ENCODE measurements at places on chromosomes 3 and 15.

DNA sequence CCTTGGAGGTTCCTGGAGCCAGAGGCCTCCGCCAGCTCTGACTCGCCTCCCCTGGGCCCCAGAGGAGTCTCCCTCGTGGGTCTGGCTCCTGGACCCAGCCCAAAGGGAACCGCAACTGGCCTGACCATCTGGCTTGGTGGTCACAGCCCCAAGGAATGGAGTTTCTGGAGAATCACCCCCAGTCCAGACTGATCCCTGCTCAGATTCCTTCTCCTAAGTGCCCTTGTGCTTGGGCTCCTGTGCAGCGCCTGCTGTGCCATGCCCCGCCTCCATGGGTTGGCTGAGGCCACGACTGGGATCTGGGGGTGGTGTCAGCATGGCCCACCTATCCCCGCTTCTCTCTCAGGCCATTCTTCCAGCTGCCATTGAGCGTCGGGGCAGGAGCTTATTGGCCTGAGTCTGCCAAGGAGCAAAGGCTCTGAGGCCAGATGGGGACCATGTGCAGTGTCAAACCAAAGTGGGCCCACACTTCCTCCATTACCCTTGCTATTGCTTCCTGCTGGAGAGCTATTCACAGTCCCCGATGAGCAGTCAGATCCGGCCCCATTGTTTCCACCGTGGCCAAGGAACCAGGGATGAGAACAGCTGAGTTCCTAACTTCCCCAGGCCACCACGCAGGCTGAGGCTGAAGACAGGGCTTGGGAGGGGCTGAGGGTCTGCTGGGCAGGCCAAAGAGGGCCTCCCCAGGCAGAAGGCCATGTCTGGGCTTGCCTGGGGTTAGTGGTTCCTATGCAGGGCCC, 19.0 kb downstream of the CSPG4 start:
- DNase-seq: peak; percentile 50

GRCh38 chr3:32410367-32411246, 19.0 kb downstream of the CMTM7 start:
- no peak for DNase-seq

GRCh38 chr3:55406696-55407425, 80.2 kb downstream of the WNT5A start:
- no peak for DNase-seq

- DNase-seq: no peak
Observed at GRCh38 chr15:52529341-52529924, 753 bp upstream of the MYO5A start.

DNA sequence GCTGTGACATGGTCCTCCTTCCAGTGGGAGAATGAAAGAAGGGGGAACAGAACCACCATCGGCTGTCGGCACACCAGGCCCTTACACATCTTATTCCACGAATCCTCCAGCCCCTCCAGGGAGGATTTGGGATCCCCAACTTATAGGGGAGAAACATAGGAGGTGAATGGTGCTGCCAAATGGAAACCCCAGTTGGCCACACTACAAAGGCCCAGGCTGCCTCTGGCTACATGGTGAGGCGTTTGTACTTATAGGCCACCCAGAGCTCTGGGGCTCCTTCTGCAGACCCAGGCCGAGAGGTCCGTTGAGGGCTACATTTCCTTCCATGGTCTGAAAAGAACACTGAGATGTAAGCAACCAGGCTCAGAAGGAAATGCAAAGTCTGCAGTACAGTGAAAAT, 12.0 kb downstream of the AMOTL2 start:
- DNase-seq: no peak

DNA sequence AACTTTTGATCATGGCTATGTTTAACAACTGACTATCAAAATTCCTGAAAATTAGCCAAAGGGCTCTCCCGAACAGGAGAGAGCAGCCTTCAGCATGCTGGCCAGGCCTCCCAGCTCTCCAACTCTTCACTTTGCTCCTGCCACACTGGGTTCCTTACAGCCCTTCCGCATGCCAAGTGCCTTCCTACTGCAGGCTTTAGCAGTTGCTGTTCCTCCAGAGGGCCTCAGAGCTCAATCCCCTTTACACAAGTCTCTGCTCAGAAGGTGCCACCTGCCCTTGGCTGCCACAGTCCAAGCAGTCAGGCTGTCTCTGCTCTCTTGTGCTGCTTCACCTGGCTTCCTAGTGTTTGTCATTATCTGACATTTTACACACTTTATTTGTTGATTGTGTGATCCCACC, 553.1 kb upstream of the PPP2R3A start:
- no peak for DNase-seq

DNA sequence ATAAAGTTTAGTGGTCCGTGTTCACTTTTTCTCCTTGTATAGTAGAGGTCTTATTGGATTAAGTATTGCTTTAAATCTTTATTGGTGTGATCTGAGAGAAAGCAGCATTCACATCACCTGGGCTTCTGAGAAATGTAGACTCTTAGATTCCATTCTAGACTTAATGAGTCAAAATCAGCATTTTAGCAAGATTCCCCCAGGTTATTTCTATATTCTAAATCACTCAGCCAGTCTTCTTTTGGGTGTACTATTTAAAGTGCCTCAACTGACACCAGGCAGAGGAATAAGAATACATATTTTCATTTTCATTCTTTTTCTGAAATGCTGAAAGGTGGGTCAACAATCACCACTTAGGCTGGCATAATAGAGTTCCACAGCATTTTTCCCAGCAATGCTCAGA, 481.7 kb downstream of the TUSC7 start:
- DNase-seq: no peak
